ENCODE measurements at places on chromosomes 1 and 21.

DNA sequence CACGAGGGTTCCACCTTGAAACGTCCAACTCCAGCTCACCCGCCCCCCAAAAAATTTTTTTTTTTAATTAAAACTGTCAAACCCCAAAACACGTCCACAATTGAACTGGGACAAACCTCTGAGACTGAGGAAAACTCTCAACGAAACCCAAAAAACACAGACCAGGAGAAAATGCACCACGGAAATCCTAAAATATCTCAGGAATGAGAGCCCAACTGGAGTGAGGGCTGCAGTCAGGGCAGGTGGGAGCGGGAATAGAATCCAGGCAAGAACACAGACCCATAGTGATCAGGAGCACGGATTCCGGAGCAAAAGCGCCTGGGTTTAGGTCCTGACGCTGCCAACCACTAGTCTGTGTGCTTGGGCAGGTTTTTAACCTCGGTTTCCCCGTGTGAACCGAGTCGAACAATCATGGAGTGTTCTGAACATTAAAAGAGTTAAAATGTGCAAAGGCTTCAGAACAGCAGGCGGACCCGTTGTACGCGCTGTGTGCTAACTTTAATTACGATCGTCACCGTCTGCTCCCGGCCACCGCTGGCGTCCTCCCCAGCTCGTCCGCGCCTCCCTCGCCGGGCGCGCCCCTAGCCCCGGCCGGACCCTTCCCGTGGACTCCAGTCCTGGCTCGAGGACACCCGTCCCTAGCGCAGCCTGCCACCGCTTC is 624 bp downstream of the ARHGAP29 start:
- no peak for DNase-seq

- no peak for DNase-seq
Measured at GRCh38 chr1:38064197-38064903, 17.8 kb upstream of the POU3F1 start.

DNA sequence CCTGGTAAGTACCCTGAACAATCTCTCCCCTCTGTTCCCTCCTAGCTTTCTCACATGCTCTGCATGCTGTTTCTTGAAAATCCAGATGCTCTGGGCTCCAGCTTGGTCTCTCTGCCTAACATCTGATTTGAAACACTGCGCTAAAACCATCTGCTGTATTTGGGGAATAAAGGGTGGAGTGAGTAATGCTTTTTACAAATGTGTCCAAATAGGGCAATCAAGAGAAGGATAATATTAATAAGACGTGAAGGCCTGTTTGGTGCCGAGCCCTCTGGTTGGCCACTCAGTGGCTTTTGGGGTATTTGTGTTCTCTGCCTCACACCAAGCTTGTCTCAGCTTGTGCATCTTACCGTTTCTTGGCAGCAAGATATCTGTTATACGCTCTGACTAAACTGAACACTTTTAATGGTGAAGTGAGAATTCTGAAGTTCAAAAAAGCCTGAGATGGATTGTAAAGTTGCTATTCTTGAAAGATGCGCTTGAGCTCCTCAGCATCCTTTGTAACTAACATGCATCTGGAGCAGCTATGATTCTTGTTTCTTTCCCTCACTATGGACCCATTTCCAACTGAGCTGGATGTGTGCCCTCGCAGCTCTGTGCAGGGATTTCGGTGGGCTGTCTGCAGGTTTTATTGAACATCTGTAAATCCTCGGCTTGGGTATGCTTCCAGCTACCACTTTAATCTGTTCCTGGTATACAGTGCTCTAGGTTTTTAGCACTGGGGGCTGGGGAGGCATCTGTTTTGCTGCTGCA is 269.4 kb downstream of the RWDD3 start:
- peak; percentile 5 for DNase-seq

- no peak for DNase-seq
Measured at GRCh38 chr1:193538680-193539079, 352.3 kb upstream of the B3GALT2 start.

DNA sequence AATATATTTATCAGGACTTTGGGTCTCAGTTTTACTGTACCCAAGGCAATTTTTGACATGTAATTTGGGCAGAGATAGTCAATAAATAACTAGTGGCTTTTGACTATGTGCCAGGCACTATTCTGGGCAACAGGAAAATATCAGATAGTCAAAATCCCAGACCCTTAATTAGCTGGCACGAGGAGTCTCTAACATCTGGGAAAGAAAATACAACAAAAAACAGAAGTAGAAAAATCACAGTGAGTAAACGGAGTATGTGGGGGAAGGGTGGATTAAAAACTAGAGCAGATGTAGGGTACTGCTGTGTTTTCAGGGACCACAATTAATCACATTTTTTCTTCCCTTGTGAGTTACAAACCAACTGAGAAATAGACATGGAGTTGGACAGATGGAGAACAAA is 217.8 kb downstream of the NCAM2 start:
- DNase-seq: no peak

- no peak for DNase-seq
Measured at GRCh38 chr1:179510038-179510437, 65.7 kb downstream of the NPHS2 start.

GRCh38 chr1:156150333-156151011 is 2.9 kb upstream of the SEMA4A start:
- DNase-seq: no peak

GRCh38 chr1:15994590-15995351 is 9.3 kb upstream of the SRARP start:
- no peak for DNase-seq

- DNase-seq: no peak
Measured at GRCh38 chr1:50027794-50028193, 4.0 kb upstream of the AGBL4 start.

DNA sequence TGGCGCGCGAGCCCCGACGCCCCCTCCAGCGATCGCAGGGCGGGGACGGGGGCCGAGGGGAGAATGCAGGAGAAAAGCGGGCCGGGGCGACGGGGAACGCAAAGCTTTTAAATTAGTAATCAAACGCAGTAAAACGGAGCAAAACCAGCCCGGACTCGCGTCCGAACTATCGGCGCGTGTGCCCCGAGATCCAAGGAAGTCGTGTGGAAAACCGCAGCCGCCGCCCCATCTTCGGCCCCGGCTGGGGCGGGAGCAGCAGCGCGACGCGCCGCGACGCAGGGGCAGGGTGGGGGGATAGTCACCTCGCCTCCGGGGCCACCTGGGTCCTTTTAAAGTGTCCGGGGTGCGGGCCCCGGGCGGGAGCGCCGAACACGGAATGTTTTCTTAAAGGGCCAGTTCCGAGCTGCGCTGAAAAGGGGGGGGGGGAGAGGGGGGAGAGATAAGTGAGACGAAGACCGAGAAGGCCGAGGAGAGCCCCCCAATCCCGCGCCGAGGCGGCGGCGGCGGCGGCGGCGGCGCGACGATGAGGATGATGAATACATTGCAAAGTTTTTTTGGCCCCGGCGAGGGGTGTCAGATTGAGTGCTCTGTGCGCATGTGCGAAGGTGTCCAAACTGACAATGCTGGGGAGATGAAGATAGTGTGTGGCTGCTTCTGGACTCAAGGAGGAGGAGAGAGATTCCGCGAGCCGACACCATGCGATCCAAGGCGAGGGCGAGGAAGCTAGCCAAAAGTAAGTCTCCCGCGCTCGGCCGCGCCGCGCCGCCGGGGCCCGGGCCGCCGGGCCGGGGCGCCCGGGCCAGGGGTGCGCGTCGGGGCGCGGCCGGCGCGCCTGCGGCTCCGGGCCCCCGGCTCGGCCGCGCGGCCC is at the start of gene PRDM16:
PRDM16 (plus strand) TSS at position 640 of the 868 bp plus-strand sequence; CDS start at position 697, 57 bp downstream.
- peak; percentile 66 for DNase-seq

DNA sequence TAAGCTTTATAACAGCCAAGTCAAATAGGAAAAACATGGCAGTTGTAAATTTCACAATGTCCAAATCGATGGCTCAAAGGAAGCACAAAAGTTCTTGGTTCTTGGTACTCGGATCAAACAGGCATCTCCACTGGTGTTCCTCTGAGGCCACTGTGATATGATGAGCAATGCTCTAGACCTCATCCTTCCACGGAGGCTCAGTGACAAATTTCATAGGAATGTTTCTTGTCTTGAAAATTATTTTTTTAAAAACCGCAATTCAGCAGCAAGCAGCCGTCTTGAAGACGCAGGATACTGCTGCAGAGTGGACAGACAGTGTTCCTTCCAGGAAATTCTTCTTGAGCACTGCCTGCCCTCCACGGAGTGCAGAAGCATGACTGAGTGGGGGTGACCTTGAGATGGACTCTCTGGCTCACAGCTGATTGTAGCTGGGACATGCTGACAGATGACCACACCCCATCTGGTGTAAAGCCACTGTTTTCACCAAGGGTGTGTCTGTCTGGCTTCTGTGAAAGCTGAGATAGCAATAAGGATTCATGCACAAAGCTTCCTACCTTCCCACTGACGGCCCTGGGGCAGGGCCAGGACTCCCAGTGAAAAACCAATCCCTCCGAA is 61.9 kb downstream of the TIAM1 start:
- no peak for DNase-seq

DNA sequence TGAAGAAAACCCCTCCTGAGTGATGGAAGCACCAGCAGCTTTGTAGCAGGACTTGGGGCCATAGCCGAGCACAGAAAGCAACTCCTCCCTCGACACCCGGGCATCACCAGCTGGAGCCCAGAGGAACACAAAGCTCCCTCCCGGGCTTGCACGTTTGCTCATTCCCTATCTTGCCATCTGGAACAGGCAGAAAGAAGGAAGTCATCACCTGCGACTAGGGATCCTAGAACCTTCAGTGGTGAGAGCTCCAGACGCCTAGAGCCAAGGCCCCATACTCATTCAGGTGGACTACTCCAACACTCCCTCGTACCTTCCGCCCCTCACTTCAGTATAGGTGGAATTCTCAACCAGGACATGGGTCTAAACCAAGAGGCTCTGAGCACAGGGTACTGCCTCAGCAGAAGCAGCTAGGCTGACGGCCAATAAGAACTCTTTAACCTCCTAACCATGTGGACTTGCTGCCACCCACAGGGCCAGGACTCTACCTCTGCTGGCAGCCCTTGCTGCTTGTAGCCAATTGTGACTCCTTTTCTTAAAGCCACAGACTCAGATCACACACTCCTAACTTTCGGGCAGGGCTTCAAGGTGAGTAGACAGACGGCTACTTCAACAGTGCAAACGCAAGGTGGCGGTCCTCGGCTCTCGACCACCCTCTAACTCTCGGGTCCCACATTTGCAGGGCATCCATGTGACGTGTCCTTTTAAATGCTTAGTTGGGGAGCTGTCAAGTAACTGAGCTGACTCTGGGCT is 65.4 kb downstream of the NPHP4 start:
- DNase-seq: no peak

- DNase-seq: no peak
Measured at GRCh38 chr1:98898940-98899339, 105.7 kb downstream of the PLPPR5 start.

GRCh38 chr1:1273209-1273511 is 494 bp downstream of the UBE2J2 start:
- DNase-seq: no peak

- no peak for DNase-seq
Measured at GRCh38 chr1:109351457-109351856, 44.6 kb upstream of the MYBPHL start.

- DNase-seq: no peak
Measured at GRCh38 chr21:28884481-28884880, 108.2 kb downstream of the LTN1 start.

DNA sequence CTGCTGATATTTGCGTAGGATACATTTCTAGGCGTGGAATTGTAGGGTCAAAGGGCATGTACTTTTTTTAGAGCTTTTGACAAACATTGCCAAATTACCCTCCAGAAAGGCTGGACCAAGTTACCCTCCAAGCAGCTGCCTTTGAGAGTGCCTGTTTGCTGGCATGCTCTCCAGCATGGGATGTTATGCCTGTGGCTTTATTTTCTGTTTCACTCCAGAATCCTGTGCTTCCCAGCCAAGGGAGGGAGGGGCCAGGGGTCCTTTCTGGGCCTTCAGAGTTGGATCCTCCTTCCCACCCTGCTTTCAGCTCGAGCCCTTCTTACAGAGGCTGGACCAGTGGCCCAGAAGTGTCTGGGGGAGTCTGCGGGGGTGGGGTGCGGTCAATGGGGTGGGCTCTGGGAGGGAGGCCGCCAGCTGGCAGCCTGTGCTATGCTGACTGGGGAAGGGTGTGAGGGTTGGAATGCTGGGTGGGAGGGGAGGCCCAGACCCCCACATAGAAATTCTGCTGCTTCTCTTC is 81.2 kb downstream of the EPHB2 start:
- DNase-seq: no peak

DNA sequence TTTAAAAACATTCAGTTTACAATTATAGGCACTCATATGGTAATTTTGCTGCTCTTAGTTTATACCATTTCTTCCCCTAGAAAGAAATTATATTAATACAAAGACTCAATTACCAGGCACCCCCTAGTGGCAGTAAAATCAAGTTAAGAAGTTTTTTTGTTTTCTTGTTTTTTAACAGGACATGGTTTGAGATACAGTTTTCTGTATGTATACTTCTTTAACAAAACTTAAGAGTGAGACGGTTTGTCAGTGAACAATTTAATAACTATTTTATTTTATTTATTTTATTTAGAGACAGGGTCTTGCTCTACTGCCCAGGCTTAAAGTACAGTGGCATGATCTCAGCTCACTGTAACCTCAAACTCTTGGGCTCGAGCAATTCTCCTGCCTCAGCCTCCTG is 224.6 kb downstream of the FAF1 start:
- DNase-seq: peak; percentile 18

DNA sequence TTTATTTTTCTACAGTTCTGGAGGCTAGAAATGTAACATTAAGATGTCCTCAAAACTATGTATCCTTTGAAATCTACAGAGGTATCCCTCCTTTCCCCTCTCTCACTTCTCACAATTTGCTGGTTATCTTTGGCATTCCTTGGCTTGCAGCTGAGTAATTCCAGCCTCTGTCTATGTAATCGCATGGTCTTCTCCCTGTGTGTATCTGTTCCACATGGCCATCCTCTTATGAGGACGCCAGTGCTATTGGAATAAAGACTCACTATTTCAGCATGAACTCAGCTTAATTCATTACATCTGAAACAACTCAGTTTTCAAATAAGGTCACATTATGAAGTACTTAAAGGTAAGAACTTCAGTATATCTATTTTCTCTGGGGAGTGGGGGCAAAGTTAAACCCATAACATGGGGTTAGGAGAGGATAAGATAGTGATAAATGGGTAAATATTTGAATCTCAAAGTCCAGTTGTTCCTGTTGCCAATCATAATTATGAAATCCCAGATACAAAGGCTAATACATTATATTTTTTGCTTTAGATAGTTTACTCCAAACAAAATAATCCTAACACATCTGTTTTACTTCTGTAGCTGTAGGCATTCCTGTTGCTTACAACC is 1290.8 kb downstream of the NCAM2 start:
- DNase-seq: no peak

DNA sequence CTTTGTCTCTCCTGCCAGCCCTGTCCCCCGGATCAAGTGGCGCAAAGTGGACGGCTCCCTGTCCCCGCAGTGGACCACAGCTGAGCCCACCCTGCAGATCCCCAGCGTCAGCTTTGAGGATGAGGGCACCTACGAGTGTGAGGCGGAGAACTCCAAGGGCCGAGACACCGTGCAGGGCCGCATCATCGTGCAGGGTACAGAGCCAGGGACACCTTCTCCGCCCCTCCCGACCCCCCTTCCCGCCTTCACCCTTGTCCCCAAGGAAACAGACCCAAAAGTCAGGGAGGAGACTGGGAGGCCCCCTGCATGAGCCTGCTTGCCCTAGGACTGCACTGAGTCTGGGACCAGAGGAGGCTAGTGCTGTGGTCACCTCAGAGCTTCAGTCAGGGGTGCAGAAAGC is 18.2 kb downstream of the CNTN2 start:
- DNase-seq: no peak
